ENCODE measurements at places on chromosomes 16 and 17.
A peak's percentile ranks its signal among the peaks of the same experiment; 100 is the strongest.

DNA sequence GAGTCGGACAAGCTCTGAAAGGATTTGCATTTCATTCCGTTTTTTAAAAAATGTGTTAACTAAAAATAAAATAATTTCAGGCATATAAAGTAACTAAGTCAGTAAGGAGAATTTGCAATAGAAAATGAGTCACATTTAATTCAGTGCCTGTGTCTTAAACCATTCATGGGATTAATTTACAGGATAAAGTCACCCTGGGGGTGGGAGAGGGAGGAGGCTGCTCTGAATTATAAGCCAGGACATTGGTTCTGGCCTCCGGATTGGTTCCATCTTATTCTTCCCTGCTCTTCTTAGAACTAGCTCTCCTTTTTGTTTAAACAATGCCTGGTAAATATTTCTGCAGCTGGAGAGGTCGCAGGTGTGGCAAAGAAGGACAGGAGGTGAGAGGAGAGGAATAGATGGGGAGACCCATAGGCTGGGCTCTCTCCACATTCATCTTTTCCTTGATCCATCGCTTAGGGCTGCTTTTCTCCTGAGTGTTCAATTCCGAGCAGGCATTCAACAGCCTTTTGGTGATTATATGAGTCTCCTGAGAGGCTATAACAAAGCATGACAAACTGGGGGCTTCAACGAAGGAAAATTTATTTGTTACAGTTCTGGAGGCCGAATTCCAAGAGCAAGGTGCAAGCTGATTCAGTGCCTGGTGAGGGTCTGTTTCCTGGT is 319.2 kb downstream of the PHKB start:
- no peak for DNase-seq

DNA sequence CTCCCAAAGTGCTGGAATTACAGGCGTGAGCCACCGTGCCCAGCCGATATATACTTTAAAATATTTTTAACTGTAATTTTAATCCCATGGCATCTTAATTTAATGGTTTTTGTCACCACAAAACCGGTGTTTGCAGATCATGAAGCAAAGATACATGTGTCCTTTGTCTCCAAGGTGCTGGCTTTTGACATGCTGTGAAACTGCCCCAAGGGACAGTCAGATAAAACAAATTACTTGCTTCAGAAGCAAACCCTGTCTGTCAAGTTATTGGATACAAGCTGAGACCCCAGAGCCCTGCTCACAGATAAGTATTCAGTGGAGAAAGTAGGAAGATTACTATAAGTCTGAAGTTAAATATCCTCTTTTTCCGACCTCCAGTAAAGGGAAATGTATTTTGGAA is 39.8 kb downstream of the ARL4D start:
- DNase-seq = no peak

GRCh38 chr17:52030052-52030451 is 128.5 kb downstream of the CA10 start:
- no peak for DNase-seq

DNA sequence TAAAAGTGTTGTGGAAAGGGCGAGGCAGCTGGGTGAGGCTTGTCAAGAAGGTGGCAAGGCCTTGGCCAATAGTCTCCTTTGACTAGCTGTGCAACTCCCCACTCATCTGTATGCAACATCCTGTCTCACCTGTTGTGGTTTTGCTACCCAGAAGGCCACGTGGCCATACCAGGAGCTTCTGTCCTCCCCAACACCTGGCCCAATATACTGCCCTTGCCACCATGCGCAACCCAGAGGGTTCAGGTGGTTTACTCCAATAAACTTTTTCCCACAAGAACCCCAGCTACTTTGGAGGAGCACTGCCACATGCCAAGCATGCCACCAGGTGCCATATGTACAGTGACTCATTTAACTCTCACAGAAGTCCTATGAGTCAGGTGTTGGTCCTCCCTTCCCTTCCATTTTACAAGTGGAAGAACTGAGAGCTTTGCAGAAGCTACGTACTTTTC is 10.2 kb downstream of the MYO19 start:
- DNase-seq = peak; percentile 11

DNA sequence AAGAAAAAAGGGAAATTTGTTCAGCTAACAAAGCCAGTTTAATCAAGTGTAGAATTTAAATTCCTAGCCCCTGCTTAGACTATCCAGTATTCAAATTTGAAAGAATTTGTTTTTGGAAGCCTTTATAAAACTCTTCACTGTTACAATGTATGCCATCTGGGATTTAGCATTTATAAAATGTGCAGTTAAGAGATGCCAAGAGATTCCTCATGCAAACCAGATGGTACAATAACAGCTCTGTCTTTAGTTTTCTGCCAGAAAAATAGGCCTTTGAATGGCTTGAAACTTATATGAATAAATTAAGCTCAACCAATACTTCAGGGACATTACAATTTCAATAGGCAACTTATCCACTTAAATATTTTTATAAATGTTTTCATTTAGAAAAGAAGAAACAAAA is 6.8 kb upstream of the ANKS4B start:
- no peak for DNase-seq

DNA sequence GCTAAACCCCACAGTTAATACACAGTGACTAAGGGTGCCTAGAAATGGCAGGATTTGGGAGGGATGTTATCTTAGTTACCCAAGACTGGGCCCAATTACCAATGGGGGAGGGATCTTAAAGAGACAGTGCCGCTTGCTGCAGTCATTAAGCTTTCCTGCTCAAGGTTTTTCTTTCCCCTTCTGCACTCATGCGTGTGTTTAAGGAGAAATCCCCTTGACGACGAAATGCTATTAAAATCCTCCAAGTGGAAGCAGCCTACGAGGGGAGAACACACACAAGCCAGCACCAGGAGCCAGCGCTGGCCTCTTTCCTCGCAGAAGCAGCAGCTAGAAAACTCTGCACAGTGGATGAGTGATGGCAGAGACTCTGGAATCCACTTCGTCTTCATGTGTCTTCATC is 22.0 kb downstream of the SALL1 start:
- DNase-seq = no peak

DNA sequence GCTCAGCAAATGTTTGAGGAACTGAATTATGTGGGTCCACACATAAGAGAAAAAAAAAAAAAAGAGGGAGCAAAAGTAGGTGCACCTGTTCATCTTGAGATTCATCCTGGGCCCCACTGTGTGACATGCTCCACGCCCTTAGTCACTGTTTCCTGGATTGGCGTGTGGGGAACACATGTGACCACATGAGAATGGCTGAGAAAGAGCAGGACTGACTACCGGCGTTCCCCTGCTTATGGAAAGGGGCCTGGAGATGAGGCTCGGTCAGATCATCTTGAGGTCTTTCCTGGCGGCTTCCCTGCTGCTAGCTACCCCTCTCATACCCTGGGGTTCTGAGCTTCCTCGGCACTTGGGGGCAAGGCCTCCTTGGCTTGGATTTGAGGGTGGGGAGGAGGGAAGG is 3.9 kb downstream of the DEXI start:
- no peak for DNase-seq

- DNase-seq = no peak
Observed at GRCh38 chr16:12833926-12834325, 30.2 kb upstream of the CPPED1 start.

- DNase-seq = peak; percentile 79
Observed at GRCh38 chr17:79294459-79295071, 219.9 kb downstream of the ENGASE start.

DNA sequence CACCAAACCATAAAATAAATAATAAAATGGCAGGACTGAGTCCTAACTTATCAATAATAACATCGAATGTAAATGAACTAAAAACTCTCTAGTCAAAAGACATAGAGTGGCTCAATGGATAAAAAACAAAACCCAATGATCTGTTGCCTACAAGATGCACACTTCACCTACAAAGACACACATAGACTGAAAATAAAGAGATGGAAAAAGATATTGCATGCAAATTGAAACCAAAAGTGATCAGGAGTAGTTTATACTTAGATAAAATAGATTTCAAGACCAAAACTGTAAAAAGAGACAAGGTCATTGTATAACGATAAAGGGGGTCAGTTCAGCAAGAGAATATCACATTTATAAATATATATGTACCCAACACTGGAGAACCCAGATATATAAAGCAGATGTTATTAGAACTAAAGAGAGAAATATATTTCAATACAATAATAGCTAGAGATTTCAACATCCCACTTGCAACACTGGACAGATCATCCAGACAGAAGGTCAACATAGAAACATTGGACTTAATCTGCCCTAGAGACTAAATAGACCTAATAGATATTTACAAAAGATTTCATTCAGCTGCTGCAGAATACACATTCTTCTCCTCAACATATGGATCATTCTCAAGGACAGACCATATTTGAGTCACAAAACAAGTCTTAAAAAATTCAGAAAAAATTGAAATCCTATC is 29.8 kb downstream of the SLC47A2 start:
- DNase-seq = no peak

GRCh38 chr17:63295288-63295687 is 150.8 kb downstream of the CYB561 start:
- no peak for DNase-seq

GRCh38 chr16:81094771-81095251 is 1.4 kb downstream of the GCSH start:
- DNase-seq = no peak

GRCh38 chr17:19799796-19800195 is 51.7 kb upstream of the ALDH3A1 start:
- DNase-seq = no peak

- peak; percentile 86 for DNase-seq
Observed at GRCh38 chr16:4801962-4802658, at the start of gene ROGDI. Gene ROGDI, minus strand, starts transcription at chr16:4802633. Its CDS starts 62 bp downstream, at chr16:4802571.

GRCh38 chr17:15957206-15957605 is 12.3 kb downstream of the ADORA2B start:
- no peak for DNase-seq

GRCh38 chr17:9389111-9389527 is 186.5 kb downstream of the STX8 start:
- DNase-seq = no peak

DNA sequence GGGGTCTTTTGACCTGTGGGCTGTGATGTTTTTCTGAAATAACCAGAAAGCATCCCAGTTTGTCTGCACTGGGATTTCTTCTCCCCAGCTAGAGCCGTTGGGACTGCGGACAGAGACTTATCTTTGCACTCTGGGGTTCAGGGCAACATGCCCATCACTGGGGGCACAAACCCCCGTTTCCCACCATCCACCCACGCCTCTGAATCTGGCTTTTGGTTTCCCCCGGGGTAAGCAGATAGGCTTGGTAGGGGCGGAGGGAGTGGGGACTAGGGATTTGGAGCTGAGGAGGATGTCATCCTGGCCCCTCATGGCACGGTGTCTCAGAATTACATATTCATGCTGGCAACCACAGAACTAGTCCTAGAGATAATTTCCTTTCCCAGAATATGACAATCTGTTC is 68.6 kb downstream of the CCDC182 start:
- no peak for DNase-seq

GRCh38 chr16:56894331-56894917 is 29.4 kb downstream of the SLC12A3 start:
- no peak for DNase-seq

DNA sequence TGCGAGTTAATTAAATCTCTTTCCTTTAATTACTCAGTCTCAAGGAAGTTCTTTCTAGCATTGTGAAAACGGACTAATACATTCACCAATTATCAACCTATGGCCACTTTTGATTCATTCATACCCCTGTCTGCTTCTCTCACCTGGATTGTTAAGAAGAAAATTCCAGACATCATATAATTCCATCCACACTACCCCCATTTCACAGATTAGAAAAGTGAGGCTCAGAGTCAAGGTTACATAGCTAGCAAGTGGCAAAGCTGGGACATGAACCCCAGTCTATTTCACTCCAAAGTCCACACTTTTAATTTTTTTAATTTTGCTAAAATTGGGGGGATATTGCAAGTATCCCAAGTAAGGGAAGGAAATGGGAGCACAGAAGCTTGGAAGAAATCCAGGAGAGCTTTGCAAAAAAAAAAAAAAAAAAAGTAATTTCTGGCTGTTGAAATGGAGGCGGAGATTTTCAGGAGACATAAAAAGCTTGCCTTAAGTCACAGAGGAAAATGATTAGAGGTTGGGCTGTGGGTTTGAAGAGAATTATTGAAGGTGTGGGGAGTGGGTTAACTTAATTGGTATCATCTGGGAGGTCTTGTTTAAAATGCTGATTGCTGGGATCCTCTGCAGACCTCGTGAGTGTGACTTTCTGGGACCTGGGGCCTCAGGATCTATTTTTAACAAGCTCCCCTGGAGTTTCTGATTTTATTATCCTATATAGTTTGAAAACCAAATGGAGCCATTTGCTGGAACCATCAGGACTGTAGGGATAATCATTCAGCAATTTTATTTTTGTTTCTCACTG is 42.3 kb upstream of the ZKSCAN2 start:
- no peak for DNase-seq

DNA sequence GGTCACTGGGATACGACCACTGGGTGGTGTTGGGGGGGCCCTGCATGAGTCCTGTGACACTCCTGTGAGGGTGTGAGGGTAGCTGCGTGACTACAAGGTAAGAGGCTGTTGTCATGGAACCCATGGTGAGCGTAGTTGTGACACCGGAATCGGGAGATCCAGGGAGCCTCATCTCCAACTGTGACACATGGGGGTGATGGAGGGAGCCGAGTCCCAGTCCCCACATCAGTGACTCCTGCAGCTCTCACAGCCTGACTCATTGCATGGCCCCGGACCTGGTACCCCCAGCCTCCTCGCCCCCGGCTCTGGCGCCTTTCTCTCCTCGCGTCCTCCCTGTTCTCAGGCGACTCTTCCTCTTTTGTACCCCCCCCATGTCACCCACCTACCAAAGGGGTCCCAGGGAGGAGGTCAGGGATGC is 14.2 kb downstream of the CDH16 start:
- DNase-seq = no peak

- DNase-seq = no peak
Observed at GRCh38 chr17:80941743-80942422, 49.8 kb upstream of the CHMP6 start.

GRCh38 chr16:5865236-5865635 is 767.6 kb upstream of the EEF2KMT start:
- no peak for DNase-seq

DNA sequence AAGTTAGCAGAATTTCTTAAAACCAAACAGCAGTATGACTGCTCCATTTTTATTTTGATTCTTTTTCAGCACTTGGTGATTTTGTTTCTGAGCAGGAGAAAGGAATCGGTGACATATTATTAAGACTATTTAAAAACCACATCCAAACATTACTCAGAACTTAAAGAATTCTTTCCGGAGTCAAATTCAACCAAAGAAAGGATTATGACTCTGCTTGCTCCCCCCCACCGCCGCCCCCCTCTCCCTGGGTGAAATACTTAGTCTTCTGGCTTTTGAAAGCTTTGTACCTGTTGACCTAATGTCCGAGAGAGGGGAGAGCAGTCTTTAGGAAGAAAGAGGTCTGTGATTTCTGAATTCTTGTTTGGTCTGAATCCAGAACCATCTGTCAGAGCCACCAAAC is 17.9 kb upstream of the COL1A1 start:
- DNase-seq = no peak

- no peak for DNase-seq
Observed at GRCh38 chr16:2711370-2712062, 8.5 kb downstream of the PRSS27 start.

DNA sequence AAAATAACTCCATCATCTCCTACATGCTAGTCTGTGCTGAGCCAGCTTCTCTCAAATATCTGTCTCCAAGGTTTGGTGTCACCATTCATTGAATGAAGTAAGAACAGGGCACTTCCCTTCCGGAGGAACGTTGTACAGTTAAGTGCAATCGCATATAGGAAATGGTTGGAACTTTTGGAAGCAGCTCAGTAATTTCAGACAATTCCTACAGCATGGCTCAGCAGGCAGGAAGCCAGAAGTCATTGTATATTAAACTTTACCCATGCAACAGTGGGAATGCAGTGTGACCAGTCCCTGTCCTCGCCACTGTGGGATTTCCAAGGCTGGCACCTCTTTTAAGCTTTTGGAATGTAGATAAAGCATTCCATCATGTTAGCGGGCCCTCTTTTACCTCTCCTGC is 51.1 kb upstream of the MYH2 start:
- no peak for DNase-seq

Measured in activated naive CD8-positive, alpha-beta T cell treated with anti-CD3 and anti-CD28 coated beads, Interleukin-2, amount 10 ng/mL, durations not matched to agents 7 days and 5 days (primary cell).